Activated CD8-positive, alpha-beta memory T cell treated with anti-CD3 and anti-CD28 coated beads for 1 hour (primary cell): ENCODE measurements at places on chromosomes 6 and 20.

DNA sequence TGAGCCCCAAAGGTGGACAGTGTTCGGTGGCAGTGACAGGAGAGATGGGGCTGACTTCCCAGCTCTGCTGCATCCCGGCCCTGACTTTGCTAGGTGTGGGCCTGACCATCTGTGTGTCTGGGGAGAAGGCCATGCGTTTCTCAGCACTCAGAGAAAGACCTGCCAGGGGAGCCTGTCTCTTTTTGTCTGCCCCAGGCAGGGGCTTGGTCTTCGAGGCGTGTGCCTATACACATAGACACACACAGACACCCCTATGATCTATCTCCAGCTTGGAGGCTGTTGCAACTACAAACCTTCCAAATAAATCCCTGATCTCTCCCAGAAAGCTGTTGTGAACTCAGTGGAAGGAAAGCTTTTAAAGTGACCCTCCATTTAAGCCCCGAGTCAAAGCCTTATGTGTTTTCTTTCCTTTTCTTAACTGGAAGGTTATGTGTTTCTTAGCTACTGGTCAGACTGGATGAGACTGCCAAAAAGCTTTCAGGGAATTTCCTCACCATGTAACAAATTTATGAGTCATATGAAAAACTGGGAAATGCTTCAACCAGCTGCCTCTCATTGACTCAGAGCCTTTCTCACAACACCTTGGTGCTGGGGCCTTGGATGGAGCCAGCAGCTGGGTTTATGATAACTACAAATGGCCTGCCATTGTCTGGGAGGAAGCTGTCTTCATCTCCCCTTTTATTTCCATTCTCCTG, 102.6 kb downstream of the CDC5L start:
- DNase-seq: no peak

- no peak for DNase-seq
Observed at GRCh38 chr20:56381501-56381900, 10.5 kb downstream of the AURKA start.

DNA sequence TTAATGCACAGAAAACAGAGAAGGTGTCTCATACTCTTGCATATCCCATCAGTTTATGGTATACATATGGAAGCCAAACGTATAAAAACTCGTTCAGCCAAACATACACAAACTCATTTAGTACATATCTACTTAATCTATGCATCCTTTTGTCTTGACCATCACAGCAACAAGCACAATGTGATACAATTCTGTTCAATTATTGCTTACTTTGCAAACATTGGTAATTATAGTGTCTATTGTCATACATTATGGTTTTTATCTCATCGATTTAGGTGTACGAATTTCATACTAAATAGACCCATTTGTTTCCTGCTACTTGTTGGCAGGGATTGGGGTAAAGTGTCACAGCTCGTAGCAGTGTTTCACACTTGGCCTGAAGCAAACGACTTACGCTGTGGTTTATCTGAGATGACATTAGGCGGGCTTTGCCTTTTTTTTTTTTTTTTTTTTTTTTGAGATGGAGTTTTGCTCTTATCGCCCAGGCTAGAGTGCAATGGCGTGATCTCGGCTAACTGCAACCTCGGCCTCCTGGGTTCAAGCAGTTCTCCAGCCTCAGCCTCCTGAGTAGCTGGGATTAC, 425.9 kb upstream of the JARID2 start:
- DNase-seq: no peak

DNA sequence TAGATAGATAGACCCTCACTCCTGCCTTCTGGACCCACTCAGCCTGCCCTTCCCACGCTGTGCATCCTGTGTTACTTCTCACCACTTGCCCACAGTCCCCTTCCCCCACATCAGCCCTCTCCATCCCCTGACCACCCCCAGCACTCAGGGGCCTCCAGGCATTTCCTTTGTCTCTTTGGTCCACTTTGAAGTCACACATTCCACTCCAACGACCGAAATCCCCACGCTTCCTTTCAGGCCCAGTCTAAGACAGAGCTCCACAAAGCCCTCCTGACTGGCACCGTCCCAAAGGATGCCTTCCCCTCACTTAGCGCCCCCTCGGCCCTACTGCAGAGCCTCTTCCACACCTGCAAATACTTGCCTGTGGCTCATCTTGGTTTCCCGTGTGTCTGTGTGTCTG, 83.8 kb downstream of the FOXF2 start:
- DNase-seq: no peak

DNA sequence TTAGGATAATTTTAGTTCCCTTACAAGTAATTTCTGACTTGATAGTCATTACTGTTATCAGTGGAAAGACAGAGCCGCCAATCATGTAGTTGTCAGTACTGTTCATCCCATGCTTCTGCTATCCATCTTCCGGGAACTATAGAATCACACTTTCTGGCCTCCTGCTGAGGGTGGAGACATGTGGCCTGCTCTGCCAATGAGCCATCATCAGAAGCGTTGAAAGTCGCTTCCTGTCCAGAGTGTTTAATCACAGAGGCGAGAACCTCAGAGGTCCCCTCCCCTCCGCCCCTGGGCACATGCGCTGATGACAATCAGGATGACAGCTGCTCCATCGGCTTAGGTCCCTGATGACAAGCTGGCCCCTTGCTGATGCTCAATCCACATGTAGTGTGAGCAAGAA, 3.0 kb downstream of the DDO start:
- no peak for DNase-seq

GRCh38 chr6:170028629-170029345, 262.1 kb downstream of the DLL1 start:
- DNase-seq: no peak

GRCh38 chr20:18721551-18722115, 92.0 kb upstream of the SCP2D1 start:
- DNase-seq: no peak

GRCh38 chr6:27688014-27688586, 215.2 kb upstream of the ZNF184 start:
- DNase-seq: peak; percentile 62

GRCh38 chr6:54847799-54848597, 1.4 kb downstream of the FAM83B start:
- DNase-seq: no peak

DNA sequence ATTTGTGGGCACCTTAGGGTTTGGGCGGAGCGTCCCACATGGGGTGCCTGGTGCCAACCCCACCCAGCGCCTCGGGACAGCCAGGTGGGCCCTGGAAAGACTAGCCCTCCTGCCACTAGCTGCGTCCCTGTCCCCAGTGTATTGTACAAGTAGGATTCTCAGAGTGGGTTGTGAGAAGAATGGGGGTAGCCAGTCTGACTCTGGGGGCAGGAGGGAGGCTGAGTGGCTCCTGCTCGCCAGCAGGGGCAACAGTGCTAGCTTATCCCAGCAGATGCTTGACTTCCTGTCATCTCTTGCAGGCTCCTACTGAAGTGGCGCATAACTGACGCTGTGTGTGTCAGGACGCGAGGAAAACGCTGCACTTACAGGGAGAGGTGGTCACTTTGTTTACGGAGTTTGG, 9.3 kb downstream of the PSMA7 start:
- DNase-seq: no peak

DNA sequence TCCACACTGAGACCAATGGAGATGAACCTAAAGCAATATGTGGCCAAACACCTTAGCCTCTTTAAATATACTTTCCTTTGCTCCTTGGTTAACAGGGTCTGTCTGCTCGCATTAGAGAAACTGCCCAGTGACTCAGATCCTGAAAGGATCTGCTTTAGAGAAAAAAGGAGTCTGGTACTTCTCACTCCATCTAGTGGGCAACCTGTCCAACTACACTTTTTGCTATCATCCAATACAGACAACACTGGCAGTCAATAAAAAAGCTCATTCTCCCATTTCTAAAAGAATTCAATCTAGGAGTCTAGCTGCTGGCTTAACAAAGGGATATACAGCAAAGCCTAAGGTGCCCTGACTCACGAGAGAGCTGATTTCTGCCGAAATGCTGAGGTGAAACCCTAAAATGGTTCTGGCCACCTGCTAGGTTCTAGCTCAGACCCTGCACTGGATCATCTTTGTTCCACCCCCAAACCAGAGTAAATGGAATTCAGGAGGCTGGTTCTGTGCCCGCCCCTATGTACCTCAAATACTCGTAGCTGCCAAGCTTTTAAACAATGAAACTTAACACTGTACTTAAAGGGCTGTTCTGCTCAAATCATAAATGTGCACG, 11.5 kb downstream of the GNL1 start:
- DNase-seq: no peak

DNA sequence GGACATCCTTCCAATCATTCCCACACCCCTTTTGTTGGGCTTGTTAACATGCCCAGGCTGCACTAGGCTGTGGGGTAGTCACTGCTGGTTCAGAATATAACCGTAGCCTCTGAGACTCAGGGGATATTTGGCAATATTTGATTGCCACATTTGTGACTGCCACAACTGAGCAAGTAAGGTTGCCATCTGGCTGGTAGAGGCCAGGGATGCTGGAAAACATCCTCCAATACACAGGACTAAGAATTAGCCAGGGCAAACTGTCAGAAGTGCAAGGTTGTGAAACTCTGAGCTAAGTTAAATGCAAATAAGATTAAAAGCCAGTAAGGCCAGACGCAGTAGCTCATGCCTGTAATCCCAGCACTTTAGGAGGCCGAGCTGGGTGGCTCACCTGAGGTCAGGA, 112.0 kb downstream of the ZMYND8 start:
- no peak for DNase-seq

DNA sequence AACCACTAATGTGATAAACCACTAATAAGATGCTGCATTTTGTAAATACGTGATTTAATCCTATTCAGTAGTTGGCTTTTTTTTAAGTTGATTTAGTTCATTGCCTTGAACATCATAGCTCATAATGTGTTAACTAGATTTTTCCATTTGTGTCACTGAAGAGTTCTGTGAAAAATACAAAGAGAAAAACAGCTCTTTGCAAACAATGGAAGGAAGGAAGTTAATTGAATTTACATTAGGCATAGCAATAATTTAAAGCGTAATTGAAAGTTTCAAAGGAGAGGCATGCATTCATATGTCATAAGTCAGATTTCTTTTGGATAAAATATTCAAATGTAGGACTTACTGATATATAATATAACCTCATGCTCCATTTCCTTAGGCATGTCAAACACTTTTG, 102.3 kb downstream of the TBC1D7 start:
- no peak for DNase-seq

GRCh38 chr6:40788661-40789655, 201.8 kb upstream of the LRFN2 start:
- no peak for DNase-seq

DNA sequence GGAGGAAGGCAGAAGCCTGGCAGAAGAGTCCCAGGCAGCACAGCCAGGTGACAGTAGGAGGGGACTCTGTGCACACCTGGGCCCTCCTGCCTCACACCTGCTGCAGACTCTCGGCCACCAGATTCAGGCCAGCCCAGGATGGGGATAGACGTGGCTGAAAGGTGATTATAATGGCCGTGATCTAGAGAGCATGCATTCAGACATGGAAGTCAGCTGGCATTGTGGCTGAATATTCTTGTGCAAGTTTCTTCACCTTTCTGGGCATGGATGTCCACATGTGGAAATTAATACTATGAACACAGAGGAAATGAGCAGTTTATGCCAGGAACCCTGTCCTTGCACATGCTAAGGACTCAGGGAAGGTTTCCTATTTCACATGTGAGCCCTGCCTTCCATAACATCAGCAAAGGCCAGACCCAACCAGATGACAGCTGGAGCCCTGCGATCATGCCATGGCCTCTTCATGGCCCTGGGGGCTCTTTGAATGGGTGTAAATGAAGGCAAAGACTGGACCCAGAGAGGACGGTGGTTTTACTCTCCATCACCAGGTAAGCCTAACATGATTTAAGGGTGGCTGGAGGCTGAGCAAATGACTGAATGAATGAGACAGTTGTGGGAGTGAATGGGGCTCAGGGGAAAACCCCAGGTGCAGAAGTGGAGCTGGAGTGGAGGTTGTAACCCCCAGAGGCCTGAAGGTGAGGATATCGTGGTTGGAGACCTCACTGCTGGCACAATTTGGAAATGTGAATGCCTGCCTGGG, 2.7 kb upstream of the RAET1L start:
- DNase-seq: no peak

DNA sequence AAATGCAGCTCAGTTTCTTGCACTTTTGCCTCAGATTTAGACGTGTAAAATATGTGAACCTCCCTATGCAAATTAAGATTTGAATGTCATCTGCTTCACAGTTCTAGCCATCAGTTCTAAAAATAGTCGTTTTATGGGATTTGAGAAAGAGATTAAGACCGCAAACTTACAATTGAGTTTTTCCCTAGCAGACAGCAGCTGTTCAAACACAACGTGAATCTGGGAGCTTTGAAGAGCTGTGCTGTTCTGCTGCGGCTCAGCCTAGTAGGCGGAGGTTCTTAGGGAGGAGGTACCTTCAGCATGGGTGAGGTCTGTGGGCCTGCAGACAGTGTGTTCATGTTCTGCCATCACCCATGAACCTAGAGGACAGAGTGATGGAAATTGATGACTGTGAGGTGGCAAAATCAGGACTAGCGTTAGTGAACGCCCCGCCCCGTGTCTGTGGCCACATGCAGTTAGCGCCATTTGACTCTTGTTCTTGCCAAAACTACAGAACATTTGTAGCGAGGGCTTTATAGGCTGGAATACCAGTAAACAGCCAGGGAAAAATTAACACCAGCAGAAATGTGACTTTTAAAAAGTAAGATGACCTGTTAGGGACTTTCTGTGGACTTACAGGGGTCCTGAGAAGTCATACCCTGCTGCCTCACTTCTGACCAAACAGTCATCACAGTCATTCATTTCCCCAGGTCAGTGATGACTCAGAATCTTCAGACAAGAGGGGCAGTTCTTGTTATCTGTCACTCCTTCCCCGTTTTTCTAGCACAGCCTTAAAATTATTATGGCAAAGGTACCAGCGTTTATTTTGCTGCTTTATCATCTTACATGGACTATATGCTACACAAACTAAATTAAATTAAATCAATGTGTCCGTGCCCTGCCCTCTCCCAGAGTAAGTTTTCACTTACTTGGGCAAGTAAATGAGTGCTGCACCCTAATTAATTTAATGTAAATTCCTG, 84.3 kb upstream of the TMEM181 start:
- no peak for DNase-seq

DNA sequence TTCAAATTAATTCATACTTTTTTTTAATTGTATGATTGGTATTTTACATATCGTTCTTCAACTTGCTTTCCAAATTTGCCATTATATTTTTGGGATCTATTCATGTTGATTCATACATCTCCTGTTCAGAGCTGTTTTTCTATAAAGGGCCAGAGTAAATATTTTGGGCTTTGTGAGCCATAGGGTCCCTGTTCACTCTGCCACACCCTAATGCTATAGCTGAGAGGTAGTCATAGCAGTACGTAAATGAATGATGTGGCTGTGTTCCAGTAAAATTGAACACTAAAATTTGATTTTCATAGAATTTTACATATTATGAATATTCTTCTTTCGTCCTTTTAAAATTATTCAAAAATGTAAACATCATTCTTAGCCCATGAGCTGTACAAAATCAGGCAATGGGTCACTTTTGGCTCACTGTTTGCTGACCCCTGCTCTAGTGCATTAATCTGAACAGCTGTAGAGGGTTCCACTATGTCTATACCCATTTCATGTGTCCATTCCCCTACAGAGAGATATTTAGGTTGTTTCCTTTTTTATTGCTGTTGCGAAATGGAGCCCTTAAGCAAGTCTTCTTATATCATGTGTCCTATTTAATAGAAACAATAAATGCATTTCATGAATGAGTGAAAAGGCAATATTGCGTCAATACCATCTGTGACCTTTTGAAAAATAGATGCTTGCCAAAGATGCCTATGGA, 136.4 kb upstream of the SALL4 start:
- no peak for DNase-seq
